ENCODE measurements at places on chromosomes 11 and 22.

- no peak for DNase-seq
These were observed 342.5 kb downstream of the NTM start for GRCh38 chr11:131712897-131713296.

- DNase-seq = no peak
These were observed 53.6 kb upstream of the CSNK2A3 start for GRCh38 chr11:11406652-11407051.

- peak; percentile 20 for DNase-seq
These were observed 2.4 kb downstream of the ZDHHC24 start for GRCh38 chr11:66543263-66544107.

DNA sequence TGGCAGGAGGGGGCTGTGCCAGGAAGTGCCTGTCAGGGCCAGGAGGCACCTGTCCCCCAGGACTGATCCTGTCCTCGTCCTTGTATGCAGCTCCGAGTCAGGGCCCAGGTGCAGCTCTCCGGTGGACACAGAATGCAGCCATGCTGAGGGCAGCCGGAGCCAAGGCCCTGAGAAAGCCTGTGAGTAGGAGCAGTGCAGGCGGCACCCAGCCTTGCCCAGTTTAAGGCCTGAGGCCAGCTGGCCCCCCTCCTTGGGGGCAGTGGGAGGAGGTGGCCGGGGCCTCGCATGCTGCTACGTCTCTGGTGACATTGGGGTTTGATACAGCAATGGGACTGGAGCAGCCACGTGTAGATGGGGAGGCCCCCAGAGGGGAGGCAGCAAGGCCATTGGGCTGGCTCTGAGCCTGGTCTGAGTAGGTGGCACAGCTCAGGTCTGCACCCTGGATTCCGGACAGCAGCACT lies 34.9 kb downstream of the SBF1 start:
- no peak for DNase-seq

- no peak for DNase-seq
These were observed 1.7 kb downstream of the ZBED4 start for GRCh38 chr22:49855251-49855911.

DNA sequence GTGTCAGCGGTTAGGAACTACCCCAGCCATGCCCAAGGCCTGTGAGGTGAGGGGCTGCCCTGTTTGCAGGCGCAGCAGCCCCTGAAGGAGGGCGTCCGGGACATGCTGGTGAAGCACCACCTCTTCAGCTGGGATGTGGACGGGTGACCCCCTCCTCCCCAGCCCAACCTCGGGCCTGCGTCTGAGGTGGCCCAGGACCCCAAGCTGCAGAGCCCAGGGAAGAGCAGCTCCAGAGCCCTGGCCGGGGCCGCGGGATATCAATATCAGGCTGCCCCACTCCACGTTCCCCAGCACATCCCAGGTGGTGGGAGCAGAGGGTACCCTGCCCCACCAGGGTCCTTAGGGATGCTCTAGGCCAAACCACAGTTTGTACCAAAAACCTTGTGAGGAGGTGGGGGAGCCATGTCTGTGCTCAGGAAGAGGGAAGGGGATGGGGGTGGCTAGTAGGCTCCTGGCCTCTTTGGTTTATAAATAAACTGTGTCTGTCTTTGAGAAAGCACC lies 39.3 kb downstream of the SGSM3 start:
- DNase-seq = no peak

DNA sequence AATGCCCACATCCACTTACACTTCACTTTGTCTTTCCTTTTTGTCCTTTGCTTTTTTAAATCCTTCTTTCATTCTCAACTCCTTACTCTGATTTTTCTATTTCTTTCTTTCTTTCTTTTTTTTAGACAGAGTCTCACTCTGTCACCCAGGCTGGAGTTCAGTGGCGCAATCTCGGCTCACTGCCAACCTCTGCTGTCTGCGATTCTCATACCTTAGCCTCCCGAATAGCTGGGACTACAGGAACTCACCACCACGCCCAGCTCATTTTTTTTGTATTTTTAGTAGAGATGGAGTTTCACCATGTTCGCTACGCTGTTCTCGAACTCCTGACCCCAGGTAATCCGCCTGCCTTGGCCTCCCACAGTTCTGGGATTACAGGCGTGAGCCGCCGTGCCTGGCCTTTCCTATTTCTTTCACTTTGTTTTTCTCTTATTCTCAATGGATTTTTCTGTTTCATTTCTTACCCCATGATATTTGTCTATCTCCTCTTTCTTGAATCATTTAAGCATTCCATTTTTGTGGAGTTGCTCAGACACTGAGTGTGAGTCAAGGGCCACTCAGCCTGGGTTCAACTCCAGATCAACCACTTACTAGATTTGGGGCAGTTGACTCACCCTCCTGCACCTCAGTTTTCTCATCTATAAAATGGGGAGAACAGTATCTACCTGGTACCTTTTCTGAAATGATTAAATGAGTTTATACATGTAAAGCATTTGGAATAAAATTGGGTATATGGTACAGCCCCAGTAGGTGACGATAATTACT lies 7.6 kb downstream of the KCNJ5 start:
- DNase-seq = no peak

DNA sequence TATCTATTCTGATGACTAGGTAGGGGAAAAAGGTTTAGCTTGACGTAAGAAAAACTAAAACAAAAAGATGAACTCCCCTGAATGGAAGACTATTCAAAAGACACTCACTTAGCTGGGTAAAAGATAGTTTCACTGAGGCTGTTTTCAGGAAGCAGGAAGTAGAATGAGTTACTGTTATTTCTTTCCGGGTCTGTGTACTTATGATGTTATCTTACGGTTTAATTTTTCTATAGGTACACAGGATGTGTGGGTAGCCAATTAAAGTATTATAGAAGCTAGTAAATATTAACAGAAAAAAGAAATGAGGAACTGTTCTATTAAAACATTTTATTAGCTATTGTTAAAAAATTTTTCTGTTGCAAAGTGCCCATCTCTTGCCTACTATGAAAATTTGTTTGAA lies 45.8 kb upstream of the MMP7 start:
- no peak for DNase-seq

GRCh38 chr11:57399972-57400578 lies 9.6 kb upstream of the PRG2 start:
- DNase-seq = no peak

- DNase-seq = no peak
These were observed 34.0 kb downstream of the WEE1 start for GRCh38 chr11:9607511-9607899.

- DNase-seq = no peak
These were observed 3.8 kb upstream of the FDX1 start for GRCh38 chr11:110425751-110426545.

DNA sequence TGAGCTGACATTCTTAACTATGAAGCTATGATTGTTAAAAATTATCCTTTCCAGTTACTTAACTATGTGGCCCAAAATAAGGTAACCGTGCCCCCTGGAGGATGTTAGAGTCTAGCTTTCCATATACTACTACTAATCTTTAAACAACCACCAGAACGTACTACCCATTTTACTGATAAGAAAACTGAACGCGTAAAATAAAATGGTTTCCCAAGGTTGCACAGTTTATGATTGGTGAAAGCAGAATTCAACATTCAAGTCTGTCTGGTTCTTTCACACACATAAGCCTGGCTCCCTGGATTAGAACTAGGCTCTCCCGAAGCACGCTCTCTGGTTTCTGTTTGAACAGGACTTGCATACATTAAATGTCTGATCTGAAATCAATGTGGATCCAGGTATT lies 437.8 kb upstream of the CCDC90B start:
- DNase-seq = no peak

DNA sequence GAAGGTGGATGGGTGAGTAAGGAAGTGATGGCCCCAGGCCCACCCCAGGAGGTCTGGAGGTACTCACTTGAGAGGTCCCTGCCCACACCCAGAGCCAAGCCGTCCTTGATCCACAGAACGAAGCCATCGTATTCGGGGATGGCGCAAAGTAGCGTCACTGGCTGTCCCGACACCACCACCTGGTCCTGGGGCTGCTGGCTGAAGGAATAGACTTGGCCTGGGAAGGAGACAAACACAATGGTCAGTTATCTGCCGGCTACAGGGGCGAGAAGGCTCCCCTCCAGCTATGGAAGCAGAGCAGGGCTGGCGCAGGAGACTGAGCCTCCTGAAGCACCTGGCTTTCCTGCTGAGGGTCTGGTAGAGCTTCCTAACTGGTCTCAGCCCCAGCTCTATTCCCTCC lies 171.0 kb downstream of the ST3GAL4 start:
- no peak for DNase-seq

DNA sequence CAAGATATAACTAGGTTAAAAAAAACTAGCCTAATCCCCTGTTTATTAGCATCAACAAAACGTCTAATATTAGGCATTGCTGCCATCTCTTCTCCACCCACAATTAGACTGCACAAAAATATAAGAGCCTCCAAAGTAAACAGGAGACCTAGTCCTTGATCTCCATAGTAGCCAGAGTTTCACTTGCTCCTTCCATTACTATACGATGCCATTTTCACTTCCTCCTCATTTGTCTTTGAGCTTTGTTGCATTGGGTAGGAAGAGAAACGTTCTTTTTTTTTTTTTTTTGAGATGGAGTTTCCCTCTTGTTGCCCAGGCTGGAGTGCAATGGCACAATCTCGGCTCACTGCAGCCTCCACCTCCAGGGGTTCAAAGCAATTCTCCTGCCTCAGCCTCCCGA lies 42.3 kb upstream of the RDX start:
- DNase-seq = no peak

DNA sequence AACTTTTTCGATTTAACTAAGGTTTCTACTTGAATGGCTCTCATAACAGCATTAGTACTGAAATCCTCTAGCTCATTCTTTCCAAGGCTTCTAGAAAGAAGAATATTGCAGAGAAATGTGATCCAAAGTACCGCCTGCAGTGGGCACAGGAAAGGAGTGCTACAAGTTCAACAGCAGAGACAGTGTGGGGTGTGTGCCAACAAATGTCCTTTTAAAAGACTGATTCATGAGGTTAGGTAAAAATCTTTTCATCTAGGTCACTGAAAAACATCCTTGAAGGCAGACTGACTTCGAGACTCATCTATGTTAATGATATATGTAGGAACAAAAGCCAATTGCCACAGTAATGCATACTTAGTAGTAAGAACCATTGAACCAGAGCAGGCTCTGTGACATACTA lies 349.1 kb upstream of the PITPNB start:
- DNase-seq = no peak

DNA sequence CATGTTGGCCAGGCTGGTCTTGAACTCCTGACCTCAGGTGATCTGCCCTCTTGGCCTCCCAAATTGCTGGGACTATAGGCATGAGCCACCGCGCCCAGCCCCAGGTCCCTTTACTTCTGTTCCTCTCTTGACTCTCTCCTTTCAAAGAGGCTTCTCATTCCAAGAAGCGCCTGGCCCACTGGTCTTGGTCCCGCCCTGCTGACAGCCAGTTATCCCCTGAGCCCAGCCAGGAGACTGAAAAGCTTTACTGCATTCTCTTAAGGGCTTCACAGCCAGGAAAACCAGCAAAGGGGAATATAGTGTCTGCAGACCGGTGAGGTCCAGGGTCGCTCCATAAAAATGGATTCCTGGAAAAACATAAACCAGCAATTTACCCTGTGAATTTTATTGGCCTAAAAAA lies 68.3 kb downstream of the NFAM1 start:
- DNase-seq = no peak

DNA sequence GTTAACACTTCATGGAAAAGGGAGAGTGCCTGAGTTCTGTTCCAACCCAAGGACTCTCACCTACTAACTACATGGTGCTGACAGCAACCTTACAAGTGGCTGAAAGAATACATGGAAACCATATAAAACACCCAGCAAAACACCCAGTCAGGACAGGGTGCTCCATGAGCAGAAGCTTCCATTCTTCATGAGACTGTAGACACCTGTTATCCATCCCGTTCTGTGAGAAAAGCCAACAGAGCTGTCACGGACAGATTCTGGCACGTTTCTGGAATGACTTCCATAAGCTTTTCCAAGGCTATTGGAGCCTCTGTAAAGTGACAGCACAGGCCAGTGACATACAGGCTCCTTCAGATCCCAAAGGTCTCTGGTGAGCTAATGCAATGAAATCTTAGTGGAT lies 23.2 kb downstream of the PRR14L start:
- DNase-seq = no peak

DNA sequence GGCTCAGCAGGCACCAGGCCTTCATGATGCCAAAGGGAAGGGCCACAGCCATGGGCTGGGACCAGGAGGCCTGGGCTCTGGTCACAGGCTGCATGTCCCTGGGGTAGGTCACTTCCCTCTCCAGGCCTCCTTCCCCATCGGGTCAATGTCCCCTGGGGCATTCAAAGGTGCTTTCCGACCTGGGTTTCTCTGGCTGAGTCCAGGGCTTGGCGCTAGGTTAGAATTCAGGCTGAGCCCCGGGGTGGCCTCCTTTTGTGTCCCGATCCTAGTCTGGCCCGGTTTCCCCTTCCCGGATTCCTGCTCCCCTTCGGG lies 12.2 kb downstream of the MAFF start:
- no peak for DNase-seq

- no peak for DNase-seq
These were observed 2.6 kb upstream of the VWCE start for GRCh38 chr11:61297746-61298145.

- DNase-seq = no peak
These were observed 55.7 kb downstream of the LINC01488 start for GRCh38 chr11:69537126-69537525.

GRCh38 chr11:76629853-76630599 lies 40.5 kb downstream of the LRRC32 start:
- no peak for DNase-seq

- no peak for DNase-seq
These were observed 20.5 kb downstream of the ATP6V1E1 start for GRCh38 chr22:17607891-17608521.

GRCh38 chr11:21650961-21651360 lies 541.9 kb upstream of the ANO5 start:
- DNase-seq = no peak

- no peak for DNase-seq
These were observed 92.0 kb upstream of the KCNQ1OT1 start for GRCh38 chr11:2791521-2792380.

DNA sequence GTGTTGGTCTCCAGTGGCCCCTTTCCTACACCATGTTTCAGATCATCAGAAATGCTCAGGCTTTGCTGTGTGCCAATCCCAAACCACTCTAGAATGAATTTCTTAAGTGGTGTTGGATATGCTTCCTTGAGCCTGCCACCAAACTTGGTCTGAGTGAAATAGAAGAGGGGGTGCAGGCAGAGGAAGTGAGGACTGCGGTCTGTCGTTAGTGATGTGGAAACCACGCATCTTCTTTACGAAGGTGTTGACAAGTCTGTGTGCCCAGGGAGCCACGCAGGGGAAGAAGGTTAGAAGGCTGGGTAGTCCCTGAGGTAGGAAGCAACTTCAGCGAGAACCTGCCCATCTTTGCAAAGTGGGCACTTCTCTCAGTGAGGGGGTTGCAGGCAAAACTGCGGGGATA lies 187.4 kb upstream of the NAV2 start:
- DNase-seq = no peak

- no peak for DNase-seq
These were observed 11.1 kb downstream of the HPS5 start for GRCh38 chr11:18310800-18311340.

GRCh38 chr11:68810164-68810563 lies 31.6 kb downstream of the CPT1A start:
- DNase-seq = no peak

All from stimulated activated CD8-positive, alpha-beta memory T cell treated with anti-CD3 and anti-CD28 coated beads, Interleukin-15, amount 100 ng/mL, for 24 hours (primary cell).